AG04449 (cell line): ENCODE measurements at places on chromosomes 1 and 21.

GRCh38 chr1:60893136-60893930, 189.0 kb upstream of the NFIA start:
- no peak for DNase-seq

DNA sequence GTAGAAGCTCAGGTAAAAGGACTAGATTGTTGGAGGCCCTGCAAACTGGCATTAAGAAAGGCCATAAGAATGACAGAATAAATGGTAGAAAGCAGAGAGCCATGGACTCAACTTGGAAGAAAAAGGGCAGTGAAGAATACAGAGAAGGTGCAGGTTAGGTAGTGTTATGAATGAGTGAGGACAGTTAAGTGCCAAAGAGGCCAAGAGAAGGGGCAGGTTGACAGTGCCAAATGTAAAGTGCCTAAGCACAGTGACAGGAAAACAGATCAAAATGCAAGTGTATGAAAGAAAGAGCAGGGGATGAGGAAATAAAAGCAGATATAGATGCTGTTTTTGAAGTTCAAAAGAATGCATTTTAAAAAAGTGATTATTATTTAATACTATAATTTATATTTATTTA, 43.7 kb downstream of the INTS7 start:
- DNase-seq = no peak

DNA sequence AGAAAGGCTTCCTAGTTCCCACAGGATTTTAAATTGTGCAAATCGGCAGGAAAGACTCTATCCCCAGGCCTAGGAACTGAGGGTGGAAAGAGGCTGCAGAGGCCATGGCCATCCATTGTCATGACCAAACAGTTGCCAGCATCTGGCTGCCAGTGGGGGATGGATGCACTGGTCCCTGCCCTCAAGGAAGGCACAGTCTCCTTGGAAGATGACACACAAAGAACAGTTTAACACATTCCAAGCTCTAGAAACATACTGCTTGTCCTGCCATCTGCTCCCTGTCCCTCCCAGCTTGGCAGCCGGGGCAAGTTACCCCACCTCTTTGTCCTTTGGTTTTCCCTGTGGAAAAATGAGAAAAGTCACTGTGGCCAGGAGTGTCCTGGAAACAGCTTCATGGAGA, 83.2 kb downstream of the BCAR3 start:
- DNase-seq = no peak

- DNase-seq = peak; percentile 93
These were observed at the start of gene PRRC2C for GRCh38 chr1:171485375-171486047. PRRC2C (plus strand) TSS chr1:171485530; CDS start chr1:171512089, 26,559 bp downstream.

- no peak for DNase-seq
These were observed 222.6 kb upstream of the BEND5 start for GRCh38 chr1:48999321-48999720.

DNA sequence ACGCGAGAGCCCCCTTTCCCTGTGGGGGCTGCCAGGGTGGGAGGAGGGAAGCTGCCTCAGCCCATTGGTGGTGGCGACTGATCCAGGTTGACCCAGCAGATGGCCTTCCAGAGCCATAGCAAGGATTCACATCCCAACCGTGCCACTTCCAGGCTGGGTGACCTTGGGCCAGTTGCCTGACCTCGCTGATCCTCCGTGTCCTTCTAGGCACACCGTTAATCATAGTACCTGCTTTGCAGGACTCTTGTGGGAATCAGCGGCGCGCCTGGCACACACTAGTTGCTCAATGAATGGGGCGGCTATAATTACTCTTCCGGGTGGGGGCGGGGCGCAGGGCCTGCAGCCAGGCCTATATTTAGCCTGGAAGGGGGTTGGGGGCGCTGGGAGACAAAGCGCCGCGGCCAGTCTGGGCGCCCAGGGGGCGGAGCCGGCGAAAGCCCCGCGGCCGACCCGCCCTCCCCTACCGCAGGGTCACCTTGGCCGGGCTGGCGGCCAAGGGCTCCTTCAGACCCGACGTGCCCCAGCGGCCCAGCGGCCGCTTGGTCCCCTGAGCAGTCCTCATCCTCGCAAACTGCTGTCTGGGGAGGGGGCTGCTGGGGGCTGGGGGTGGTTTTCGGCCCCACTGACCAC, 5.1 kb downstream of the HSPB7 start:
- DNase-seq = no peak

- no peak for DNase-seq
These were observed 46.9 kb upstream of the GNG12 start for GRCh38 chr1:67880056-67880601.

DNA sequence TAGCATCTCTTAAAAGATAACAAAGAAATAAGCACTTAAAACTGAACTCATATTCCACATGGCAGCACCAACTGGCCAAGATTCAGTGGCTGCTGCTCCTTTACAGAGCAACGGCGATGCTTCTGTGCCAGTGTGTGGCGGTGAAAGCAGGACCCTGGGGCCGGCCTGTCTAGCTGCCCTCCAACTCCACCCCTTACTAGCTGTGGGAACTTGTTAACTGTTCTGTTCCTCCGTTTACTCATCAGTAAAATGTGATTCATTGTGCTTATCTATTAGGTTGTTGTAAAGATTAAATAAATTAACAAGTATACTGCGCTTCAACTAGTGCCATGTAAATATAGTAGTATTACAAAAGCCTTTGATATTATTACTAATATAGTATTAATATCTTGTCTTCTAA, 133.2 kb downstream of the GDAP2 start:
- no peak for DNase-seq

DNA sequence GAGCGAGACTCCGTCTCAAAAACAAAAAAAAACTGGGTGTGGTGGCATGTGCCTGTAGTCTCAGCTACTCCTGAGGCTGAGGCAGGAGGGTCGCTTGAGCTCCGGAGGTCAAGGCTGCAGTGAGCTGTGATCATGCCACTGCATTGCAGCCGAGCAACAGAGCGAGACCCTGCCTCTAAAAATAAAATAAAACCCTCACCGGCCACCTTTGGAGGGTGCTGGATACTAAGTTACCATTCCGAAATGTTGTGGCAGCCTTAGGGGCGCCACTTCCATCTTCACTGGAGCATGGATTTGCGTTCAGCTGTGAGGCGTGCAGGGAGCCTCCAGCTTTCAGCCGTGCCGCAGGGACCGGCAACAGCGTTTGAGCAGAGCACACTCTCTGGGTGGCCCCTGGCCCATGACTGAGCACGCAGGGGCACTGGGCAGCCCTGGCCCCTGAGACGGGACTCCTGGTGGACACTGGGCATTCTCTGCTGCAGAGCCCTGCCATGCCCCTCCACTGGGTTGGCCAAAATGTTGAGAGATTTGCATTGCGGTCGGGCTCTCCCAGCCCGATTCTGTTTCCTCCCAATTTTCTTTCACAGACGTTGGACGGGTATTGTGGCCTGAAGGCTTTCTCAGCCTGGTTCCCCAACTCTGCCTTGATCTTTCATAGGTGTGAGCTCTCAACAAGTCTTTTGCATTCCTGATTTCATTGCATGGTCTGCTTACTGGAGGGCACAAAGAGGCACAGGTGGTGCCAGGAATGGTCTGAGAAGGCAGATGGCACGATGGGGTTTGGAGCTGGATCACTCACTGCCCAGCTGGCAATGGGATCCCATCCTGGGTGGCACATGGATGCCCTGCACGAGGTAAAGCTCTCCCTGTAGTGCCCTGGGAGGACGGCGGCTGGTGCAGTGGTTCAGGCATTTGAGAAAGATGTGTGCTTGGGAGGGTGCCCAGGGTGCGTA, 5.8 kb upstream of the CFAP74 start:
- no peak for DNase-seq

- no peak for DNase-seq
These were observed 113.0 kb upstream of the GADD45A start for GRCh38 chr1:67571901-67572593.

GRCh38 chr21:35244514-35244913, 195.4 kb upstream of the RUNX1 start:
- no peak for DNase-seq

DNA sequence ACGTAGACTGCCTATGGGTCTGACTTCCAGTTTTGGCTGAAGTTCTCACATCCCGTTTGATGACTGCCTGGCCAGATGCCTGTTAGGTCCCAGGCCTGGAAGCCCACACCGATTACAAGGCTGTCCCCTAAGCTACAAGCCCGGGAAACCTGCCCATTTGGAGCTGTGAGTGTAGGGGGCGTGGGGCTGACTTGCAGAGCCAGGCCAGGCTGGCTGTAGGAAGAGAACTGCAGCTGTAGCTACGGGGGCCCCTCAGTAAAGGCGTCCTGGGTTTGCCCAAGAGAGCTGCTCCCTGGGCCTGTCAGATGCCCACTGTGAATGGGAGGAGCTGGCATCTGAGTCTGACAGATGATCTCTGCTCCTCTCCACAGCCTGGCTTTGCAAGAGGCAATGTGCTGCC, 199.7 kb downstream of the CAMTA1 start:
- no peak for DNase-seq

- DNase-seq = no peak
These were observed 538 bp downstream of the ZNF672 start for GRCh38 chr1:248838357-248839167.

DNA sequence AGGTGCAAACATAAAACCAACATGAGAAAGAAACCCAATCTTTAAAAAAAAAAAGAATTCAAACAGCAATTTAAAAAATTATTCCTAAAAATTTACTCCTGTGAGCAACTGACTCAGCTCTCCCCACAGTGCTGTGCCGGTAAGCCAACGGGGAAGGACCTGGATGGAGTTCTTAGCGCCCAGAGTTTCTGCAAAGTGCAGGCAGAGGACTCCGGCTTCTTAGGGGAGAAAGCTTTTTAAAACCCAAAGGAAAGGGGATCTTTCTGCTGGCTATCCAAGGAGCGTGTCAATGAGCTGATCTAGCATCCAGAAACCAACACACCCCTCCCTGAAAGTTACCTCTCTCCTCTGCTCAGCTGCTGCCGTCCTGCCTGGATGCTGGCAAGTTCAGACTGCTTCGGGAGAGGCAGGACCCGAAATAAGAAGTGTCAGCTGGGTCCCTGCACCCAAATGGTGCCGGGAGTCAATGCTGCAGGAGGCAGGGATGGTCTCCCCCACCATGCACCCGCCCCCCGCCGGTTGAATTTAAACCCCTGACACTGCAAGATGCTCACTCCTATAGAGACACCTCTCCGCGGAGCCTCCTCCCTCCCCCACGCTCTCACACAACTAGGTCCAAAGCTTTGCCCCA, 32.2 kb upstream of the H6PD start:
- DNase-seq = no peak

- DNase-seq = no peak
These were observed 27.6 kb downstream of the CSMD2 start for GRCh38 chr1:34137411-34137810.

DNA sequence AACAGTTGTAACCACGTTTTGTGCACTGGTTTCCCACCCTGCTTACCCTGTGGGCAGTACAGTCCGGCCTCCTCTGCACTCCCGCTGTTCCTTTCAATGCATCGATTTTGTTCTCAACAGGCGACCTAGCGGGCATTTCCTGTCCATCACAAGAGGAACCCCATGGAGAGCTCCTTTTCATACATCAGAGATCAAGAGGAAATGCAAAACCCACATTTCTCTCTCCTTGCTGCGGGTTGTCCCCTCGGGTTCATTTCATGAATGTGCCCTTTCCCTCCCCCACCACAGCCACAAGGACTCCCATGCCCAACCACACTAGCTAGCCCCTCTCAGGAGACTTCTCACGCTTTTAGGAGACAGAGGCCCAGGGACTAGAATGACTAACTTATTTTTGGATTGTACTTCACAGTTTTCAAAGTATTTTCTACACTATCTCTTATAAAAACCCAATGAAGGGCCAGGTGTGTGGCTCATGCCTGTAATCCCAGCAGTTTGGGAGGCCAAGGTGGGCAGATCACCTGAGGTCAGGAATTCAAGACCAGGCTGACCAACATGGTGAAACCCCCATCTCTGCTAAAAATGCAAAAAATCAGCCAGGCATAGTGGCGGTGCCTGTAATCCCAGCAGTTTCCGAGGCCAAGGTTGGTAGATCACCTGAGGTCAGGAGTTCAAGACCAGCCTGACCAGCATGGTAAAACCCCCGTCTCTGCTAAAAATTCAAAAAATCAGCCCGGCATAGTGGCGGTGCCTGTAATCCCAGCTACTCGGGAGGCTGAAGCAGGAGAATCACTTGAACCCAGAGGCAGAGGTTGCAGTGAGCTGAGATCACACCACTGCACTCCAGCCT, 18.4 kb downstream of the ATP1A4 start:
- DNase-seq = no peak

GRCh38 chr1:158153746-158154444, 26.8 kb upstream of the CD1D start:
- DNase-seq = no peak

GRCh38 chr1:12678350-12678749, 34.5 kb downstream of the AADACL4 start:
- no peak for DNase-seq

DNA sequence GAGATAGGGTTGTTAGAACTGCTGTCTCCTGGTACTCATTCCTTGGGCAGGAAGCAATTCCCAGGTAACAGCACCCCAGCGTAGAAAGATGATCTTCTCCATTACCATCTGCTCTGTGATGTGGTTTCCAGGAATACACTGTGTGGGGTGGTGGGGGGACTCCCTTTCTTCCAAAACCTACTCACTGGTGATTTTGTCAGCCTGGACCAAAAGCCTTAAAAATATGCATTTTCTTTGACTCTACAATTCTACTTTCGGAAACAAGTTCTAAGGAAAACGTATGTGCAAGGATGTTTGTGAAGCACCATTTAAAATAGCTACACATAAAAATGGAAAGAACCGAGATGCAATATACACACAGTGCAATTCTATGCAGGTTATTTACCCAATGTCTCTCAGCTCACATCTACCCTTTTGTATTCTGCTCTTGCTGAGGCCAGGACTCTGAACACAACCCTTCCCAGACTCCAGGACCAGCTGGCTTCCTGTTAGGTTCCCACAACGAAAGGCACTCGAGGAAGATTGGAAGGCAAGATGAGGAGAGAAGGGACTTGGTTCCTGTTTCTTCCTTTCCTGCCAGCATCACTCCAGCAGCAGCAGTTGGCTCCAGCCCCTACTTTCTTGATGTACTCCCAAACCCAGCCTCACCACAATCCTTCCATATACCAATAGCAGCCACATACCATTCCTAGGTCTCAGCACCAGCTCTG, 33.0 kb upstream of the GJB5 start:
- no peak for DNase-seq

DNA sequence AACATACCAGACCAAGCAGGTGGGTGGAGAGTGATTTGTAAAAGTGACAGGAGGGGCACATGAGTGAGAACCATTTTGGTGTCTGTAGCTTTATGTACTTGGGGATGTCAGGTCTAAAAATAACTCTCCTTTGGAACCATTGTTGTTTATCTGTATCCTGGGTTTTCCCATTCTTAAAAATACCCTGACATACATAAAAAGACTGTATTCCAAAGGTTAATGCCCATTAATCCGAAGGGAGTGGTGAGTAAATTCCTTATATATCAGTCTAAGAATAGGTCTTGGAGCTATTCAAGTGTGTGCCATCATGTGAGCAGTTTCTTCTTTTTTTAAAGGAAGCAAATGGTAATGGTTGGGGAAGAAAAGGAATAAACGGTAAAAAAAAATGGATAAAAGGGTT, 117.5 kb downstream of the TGFB2 start:
- no peak for DNase-seq

DNA sequence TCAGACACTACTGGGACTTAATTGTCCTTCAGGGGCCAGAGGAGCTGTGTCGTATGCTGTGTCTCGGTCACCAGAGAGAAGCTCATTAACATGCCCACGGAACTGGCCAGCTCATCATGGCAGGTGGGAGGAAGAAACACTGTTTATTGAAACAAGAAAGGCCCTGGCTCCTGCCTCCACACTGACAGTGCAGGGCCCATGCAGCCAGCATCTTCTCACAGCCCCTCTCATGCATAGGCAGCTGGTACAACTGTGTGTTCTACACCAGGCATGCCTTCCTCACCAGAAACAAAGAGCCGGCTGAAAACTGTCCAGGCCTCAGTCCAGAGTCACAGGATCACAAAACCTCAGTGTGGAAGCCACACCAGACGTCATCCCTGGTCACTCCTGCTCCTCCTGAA, 106.0 kb downstream of the UBE2U start:
- no peak for DNase-seq

GRCh38 chr1:12185918-12186678, 19.3 kb downstream of the TNFRSF1B start:
- DNase-seq = no peak
